ENCODE measurements at places on chromosomes 11 and 22.

GRCh38 chr11:33722590-33723234 lies 13.5 kb downstream of the CD59 start:
- DNase-seq = no peak

GRCh38 chr11:103326070-103326794 lies 217.0 kb downstream of the DYNC2H1 start:
- DNase-seq = no peak

- DNase-seq = no peak
Observed at GRCh38 chr22:22836635-22837034, 51.0 kb upstream of the IGLL5 start.

- DNase-seq = no peak
Observed at GRCh38 chr11:9049959-9050358, 41.4 kb downstream of the SCUBE2 start.

DNA sequence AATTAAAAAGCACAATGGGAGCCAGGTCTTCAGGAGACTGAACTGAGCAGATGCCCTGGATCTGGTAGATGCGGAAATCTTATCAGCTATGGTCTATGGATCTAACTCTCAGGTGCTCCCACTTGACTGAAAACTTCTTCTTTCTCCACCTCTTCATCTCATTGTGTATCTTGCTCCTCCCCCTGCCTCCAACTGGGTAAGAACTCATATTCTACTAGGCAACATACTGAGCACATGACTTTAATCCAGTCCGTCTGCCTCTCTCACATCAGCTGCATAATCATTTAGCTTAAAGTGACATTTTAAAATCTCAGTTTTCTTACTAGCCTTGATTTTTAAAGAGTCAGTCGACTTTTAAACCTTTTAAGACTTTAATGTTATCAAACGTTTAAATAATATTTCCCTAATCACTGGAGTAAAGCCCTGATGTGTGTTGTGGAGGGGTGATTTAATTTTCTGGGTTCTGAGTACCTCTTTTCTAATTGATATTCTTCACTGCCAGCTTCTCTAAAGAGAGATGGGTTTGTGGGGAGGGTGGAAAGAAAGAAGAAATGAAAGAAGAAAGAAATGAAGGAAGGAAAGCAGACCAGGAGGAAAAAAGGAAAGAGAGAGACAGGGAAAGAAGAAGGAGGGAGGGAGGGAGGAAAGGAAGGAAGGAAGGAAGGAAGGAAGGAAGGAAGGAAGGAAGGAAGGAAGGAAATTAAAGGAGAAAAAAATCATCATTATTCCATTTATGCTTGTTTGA lies 592.8 kb upstream of the ARHGAP42 start:
- DNase-seq = no peak

DNA sequence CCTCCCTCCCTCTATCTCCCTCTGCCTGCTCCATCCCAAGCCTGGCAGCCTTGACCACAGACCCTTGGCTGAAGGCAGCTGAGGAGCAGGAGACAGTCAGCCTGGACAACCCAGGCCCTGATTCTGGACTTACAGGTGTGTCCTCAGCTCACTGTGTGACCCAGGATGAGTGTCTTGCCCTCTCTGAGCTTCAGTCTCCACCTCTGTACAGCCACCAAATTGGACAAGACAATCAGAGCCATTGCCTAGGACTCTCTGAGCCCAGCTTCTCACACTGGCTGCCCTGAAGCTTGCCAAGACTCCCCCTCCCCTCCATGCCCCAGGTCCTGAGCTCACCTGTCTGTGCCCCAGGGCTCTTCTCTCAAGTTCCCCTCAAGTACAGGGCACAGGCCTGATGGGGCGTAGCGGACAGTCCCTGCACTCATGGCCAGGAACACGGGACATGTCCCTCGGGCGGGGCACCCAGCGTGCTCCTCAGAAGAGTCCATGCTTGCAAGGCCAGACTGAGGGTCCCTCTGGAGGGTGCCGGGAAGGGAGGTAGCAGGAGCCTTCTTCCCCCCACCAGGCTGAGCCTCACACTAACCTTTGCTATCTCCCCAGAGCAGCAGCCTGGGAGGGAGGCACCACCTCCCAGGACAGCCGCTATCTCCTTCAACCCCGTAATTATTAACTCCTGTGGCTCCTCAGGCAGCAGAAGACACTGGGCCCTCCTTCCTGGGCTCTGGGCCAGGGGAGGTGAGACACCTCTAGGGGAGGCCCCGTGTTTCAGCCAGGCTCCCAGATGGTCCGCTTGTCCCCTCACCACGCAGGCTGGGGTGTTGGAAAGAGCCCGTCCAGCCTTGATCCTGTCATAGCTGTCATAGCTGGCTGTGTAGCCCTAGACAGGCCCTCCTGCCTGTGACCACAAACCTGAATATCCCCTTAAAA lies 2.6 kb upstream of the RAB3IL1 start:
- DNase-seq = no peak

GRCh38 chr11:84022201-84022600 lies 736.0 kb upstream of the CCDC90B start:
- DNase-seq = no peak

- DNase-seq = no peak
Observed at GRCh38 chr11:1896923-1897322, 5.2 kb upstream of the PRR33 start.

DNA sequence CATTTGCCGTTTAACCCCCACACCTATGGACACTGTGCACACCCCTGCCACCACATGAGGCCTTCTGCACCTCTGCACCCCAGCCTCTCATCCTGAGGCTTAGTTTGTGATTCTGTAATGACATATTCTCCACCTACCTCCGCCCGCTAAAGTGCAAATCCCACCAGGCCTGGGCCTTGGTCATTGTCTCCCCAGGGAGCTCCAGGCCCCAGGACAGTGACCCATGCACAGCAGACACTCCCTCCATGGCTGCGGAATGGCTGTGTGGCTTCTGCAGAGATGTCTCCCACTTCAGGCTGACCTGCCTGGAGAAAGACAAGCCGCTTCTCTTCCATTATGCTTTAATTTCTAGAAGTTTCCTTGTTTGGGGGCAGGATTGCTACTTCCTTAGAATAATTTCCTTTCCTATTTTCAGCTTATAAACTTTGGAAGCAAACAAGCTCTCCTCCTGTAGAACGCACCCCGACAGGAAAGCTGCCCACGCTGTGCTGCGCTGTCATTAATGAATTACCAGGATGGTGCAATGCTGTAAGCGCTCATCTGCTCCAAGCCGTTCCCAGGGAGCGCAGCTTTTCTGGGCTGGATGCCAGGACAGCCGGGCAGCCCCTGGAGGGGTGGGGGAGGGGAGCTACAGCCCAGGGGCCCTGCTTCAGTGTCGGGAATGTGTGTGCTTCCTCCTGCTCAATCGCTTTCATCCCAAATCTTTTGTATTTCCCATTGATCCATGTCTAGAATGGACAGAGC lies 618.0 kb downstream of the BRD1 start:
- DNase-seq = no peak

GRCh38 chr11:11288972-11289616 lies 64.0 kb downstream of the CSNK2A3 start:
- no peak for DNase-seq

- DNase-seq = no peak
Observed at GRCh38 chr11:128420265-128420664, 167.1 kb downstream of the ETS1 start.

DNA sequence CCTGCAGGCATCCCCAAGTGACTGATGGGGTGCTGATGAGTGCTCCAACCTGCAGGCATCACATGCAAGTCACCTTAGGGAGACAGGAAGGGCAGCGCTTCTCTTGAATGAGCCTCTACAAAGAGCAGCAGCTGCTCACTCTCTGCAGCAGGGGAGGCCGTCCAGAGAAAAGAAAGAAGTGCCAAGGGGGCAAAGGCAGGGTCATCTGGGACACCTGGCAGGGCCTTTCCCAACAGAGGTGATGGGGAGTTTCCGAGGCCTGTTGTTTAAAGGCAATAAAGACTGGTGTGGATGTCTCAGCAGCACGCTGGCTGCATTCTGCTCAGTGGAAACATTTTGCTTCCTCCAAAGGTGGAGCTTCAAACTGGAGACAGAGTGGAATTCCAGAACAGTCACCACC lies 113.7 kb downstream of the ETS1 start:
- no peak for DNase-seq

- DNase-seq = no peak
Observed at GRCh38 chr11:10823152-10823579, 14.4 kb upstream of the EIF4G2 start.

- DNase-seq = no peak
Observed at GRCh38 chr22:32950366-32950765, 107.8 kb downstream of the SYN3 start.

GRCh38 chr11:101617735-101618332 lies 34.0 kb upstream of the TRPC6 start:
- DNase-seq = no peak

- no peak for DNase-seq
Observed at GRCh38 chr22:48338793-48339705, 1488.6 kb downstream of the BRD1 start.

- no peak for DNase-seq
Observed at GRCh38 chr11:61828629-61829407, 718 bp downstream of the FADS2 start.

DNA sequence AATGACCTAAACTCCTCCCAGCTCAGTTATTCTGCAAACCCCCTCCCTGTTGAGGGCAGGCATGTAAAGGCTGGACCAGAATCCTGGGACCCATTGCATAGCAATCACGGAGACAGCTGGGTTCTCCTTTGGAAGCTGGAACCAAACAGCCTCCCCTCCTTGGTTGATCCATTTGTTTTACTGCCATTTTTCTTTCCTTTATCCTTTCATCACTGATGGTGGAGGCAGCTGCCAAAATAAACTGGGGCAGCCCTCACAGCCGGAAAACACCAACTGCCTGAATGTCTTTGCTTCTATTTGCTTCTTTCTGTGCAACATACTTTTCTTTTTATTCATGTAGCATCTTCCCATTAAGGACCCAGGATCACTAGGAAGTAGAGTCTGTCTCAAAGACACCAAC lies 150.0 kb upstream of the SYT13 start:
- DNase-seq = no peak

- no peak for DNase-seq
Observed at GRCh38 chr22:37562049-37562875, 2.0 kb downstream of the CDC42EP1 start.

DNA sequence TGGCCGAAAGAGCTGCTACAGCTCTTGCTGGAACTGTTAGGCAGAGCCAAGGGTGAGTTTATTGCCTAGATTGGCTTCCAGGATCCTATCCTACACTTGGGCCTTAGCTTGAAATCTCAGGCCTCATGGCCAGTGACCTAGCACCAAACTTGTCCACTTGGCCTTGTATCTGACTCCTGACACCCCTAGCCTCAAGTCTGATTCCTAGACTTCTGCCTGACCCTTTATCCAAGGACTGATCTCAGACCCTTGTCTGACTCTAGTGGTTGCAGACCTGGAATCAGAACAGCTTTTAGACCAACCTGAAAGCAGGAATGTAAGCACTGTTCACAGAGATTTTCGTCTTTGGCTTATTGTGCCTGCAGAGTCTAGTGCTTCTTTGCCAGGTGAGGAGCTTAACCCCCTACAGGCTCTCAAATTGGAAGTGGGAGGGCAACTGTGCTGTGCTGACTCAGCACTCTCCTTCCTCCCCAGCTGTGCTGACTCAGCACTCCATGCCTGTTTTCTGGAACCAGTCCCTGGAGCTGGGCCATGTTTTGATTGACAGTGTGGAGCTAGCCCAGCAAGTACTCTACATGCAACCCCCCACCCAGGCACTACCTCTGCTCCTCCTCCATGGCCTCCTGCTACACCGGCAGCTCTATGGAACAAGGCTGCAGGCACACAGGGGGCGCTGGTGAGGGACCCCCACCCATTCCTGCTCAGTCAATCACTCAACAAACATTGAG lies 35.1 kb downstream of the RRP8 start:
- DNase-seq = no peak

- DNase-seq = no peak
Observed at GRCh38 chr11:77416357-77416756, 57.5 kb downstream of the PAK1 start.

- no peak for DNase-seq
Observed at GRCh38 chr11:540583-541432, 3.5 kb downstream of the LRRC56 start.

DNA sequence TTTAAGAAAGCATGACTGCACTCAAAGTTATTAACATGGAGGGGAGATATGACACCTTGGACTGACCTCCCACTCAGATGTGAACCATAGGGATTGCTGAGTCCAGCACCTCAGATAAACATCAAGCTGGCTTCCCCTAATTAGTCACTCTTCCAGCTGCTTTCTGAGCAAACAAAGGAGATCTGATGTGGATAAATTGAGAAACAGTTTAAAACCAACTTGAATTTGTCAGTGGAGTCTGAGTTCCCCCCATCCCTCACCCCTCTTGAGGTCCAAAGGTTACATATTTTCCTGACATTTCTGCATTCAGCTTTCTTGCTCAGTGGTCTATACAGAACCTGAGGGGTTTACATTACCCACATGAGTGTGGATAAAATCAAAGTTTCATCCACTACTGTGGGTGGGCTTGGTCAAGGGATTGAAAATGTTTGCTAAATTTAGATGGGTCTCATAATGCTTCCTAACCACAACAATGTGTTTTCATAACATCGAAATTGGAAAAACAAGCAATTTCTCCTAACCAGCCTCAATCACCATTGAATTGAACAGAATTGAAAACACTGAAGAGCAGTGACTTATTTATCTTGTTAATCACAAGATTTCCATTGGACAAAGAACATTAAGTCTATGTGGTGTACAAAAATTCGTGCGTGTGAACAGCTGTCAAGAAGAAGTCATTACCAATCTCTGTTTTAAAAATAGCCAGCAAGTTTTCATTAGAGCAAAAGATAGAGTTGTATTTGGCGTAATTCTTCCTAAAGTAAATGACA lies 292.3 kb downstream of the METTL15 start:
- DNase-seq = no peak

DNA sequence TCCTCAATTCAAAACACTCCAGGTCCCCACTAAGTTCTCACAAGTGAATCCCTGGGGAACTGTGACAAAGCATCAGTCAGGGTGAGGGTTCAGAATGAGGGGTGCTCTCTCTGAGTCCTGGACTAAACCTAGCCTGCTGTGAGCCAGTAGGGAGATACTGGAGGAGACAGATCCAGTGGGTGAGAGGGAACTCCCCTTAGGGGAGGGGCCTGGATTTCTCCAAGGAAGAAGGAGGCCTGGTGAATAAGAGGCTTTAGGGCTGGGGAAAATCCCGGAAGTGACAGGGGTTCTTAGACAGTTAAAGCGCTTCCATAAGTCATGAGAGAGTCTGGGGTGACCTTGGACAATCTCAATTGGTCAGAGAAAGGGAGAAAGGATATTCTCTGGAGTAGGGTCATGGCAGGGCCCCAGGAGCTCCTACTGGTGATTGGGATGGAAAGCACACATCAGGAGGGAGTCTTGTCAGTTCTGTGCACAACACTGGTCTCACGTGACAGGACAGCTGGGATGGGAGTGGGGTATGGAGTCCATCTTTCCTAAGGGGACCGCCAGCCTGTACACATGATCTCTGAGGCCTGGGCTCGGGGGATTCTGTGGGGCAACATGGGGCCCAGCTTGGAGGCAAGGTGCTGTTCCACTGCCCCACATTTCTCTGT lies 1.5 kb downstream of the TBC1D10A start:
- no peak for DNase-seq

- no peak for DNase-seq
Observed at GRCh38 chr22:42869888-42870480, 12.9 kb upstream of the ARFGAP3 start.
